ENCODE measurements at places on chromosomes 7 and 10.

- DNase-seq, result no peak
Measured at GRCh38 chr7:24227603-24228359, 56.2 kb upstream of the NPY start.

DNA sequence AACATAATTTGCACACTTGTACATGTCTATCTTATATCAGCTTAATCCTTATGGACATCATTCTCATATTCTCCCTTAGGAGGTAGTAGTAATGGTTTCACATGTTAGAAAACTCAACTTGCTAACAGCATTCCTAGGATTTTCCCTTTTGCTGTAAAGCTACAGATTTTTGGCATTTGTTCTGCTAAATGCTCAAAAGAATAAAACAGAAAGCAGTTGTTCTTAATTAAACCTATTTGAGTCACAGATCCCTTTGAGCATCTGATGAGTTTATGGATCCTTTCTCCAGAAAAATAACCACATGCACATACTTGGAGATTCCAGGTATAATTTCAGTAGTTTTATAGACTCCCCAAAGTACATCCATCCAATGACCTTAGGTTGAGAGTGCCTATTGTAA, 122.9 kb upstream of the BET1 start:
- no peak for DNase-seq

GRCh38 chr7:128838981-128839731, 8.9 kb downstream of the FLNC start:
- no peak for DNase-seq

GRCh38 chr10:36606234-36606839, 519.1 kb upstream of the ANKRD30A start:
- no peak for DNase-seq

DNA sequence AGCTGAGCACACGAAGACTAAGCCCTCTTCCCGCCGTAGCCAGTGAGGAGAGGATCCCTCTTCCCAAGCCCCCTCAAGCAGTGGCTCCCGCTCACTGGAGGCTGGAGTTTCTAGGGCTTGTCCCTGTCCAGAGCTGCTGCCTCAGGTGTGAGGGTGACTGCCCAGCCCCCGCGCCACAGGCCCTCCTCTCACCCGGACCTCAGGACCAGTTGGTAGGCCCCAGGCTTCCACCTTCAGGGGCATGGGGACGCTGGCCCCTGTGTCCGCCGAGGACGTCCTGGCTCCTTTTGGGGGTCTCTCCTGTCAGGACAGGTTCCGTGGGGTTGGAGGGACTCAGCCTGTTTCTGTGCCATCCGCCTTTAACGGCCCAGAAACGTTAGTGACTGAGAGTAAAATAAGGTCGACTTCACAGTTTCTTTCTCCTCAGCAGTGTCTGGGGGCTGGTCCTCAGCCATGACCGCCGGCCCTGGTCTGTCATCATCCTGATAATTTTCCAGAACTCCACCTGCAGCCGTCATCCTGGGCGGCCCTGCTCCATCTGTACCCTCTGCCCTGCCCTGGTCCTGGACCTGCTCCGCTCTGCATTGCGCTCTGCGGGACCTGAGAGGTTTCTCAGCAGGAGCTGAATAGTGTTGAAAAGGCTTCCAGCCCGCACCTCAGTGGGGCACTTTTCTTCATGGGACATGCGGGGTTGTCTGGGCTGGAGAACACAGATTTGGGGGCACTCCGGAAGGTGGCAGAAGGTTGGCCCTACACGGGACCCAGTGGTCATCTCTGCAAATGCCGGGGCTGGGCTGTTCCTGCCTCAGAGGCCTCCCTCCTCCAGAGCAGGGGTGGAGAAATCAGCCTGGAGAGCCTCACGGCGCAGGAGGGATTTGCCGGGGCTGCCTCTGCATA, 36.0 kb upstream of the FAM20C start:
- DNase-seq, result no peak

- DNase-seq, result no peak
Measured at GRCh38 chr7:128899392-128899791, 11.1 kb downstream of the KCP start.

DNA sequence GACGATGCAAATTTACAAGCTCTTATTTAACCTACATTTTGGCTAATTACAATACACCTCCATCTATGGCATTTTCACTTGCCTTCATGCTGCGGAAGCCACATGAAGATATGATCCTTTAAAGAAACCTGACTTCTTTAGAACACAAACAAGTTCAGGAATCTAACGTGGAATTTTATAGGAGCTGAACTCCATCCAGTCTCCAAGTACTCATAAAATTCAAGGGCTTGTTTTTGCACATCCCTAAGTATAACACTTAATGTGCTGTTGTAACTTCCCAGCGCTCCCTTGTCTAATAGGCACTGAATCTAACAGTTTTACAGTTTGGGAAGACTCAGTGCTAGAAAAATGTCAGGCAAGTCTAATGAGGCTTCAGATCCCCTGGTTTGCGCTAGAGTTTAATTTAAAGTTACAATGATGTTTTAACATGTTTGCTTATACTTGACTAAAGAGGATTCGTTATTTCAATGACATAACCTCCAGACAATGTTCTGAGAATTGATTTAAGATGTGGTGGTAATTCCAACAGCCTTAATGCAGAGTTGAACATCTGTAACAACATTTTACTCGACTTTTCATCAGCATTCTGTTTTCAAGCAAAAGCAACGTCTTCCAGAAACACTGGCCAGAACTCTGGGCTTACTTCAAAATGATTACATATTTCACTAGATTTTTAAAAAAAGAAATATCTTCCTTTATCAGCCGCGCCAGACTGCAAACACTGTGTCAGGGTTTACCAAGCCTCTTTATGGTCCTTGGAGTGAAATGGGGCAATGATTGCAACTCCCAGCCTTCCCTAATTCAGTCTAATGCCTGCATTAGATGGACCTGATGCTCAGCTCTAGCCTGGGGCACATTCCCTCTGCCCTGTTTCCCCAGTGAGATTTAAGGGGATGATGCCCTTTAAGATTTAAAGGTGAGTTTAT, 664.3 kb downstream of the KCNMA1 start:
- DNase-seq, result no peak

DNA sequence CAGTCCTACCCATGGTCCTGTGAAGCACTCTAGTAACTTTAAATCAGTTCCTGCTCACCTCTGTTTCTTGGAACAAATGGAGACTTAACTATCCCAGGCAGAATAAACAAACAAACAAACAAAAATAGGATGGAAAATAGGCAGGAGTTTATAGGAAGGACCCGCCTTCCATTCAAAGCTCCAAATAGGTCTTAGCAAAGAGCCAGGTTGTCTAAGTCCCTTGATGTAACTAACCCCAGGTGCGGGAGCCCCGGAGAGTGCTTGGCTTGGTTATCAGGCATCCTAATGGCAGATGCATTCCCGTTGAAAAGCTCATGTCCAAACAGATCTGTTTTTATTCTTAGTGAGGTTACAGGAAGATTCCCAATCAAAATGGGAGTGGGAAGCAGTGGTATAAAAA, 2.2 kb downstream of the IFIT2 start:
- no peak for DNase-seq

GRCh38 chr7:117011419-117012260, 58.3 kb downstream of the ST7 start:
- DNase-seq, result no peak

DNA sequence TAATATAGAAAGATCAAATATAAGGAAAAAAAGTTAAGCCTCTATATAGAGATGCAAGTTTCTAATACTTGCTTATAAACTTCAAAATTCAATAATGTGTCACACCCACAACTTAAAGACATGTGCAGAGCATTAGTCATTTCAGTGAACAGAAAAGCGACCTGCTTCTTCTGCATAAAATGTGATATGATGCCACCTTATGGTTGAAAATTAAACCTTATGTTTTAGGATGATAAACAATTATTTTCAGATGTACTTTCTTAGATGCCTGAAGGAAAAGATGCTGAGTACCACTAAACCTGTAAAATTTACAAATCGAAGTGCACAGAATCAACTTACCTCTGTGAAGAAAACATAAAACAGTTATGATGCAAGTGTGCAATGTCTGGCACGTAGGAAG, 96.0 kb downstream of the MTERF1 start:
- no peak for DNase-seq

DNA sequence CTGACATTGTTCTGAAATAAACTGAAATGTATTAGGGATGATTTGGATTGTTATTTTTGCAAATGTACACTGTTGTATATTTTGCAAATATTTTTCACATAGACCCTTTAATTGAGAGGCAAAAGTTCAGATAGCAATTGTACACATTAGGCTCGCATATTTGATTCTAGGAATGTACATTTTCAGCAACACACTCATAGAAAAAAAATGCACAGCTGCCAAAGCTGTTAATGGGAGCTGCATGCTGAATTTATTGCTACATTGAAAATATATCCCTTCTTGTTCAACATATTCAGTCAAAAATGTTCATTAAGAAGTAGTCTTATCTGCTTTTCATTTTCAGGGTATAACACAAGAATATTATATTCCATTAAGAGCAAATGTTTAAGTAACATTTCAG, 512.9 kb downstream of the ATRNL1 start:
- no peak for DNase-seq

DNA sequence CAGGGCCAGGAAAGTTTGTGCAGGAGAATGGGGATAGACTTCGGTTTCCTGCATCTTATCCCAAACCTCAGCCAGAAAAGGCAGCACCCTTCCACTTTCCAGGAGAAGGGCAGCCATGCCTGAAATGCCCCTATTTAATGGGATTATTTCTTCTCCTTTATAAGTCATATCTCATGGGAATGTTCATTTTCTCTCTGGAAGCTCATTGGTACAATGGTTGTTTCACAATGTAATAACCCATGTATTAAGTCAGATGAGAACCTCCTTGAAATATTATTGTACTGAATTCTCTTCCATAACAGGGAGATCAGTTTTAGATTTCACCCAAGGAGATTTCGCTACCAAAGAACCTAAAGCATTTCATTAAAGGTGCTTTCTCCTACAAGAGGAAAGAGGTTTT, 457.5 kb downstream of the KCNMA1 start:
- DNase-seq, result no peak

DNA sequence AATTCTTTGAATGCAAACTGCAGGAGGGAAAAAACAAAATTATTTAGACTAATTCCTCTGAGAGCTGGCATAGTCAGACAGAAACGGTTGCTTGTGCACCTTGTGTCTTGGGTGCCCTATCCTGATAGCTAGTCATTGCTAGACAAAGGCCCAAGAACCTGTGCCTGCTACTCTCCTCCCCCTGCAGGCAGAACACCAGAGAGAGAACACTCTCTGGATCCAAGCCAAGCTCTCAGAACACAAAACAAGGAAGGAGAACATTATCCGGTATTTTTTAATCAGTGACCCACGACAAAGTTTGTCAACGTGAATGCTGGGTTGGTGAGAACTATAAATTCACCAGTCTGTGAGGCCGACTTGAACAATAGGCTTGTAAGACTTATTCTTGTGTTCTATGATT, 18.8 kb upstream of the PPP1R9A start:
- no peak for DNase-seq

All from vagina (tissue), 2 donors.